HFFc6 (cell line): ENCODE measurements at places on chromosomes 12 and 14.

DNA sequence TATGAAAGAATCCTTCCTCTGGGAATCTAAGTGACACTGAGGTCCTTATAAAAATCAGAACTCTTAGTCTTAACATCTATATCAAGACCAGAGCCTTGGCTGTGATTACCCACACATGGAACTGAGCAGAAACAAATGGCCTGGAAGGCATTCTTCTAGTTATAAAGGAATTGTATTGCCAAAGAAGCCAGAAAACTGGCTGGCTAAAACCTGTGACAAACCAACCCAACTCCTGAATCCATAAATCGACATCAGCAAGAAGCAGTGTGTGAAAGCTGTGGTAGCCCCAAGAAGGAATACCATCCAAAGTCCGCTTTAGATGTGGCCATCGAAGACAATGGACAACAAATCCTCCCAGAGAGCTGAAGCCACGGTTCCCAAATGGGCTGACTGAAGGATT, 97.9 kb upstream of the CCDC91 start:
- no peak for DNase-seq

DNA sequence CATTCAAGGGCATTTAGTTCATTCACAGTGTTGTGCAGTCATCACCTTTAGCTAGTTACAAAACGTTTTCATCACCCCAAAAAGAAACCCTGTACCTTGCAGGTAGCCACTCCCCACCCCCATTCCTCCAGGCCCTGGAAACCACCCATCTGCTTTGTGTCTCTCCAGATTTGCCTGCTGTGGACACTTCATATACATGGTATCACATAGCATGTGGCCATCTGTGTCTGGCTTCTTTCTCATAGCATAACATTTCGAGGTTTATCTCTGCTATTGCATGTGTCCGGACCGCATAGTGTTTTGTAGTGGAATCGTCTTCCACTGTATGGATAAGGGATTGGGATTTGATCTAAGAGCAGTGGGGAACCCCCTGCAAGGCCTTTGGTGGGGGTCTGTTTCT, 143.1 kb downstream of the AACS start:
- no peak for DNase-seq

DNA sequence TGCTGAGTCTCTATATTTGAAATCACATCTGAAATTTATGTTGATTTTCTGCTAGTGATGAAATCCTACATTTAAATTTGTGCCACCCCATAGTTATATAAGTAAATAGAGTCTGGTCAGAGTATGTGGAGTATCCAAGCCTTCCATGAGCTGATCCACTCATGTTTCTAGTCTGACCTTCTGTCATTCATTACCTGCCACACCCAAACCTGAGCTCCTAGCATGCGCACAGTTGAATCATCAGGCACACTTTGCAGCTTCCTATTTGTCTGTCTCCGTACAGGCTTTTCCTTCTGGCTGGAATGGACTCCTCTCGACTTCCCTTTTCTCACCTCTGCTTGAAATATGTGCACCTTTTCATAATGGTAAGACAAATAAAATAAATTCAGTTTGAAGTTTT, 45.3 kb upstream of the LRIG3 start:
- DNase-seq, result no peak

- DNase-seq, result no peak
These were observed 221.2 kb downstream of the RAD51B start for GRCh38 chr14:68040633-68041369.

DNA sequence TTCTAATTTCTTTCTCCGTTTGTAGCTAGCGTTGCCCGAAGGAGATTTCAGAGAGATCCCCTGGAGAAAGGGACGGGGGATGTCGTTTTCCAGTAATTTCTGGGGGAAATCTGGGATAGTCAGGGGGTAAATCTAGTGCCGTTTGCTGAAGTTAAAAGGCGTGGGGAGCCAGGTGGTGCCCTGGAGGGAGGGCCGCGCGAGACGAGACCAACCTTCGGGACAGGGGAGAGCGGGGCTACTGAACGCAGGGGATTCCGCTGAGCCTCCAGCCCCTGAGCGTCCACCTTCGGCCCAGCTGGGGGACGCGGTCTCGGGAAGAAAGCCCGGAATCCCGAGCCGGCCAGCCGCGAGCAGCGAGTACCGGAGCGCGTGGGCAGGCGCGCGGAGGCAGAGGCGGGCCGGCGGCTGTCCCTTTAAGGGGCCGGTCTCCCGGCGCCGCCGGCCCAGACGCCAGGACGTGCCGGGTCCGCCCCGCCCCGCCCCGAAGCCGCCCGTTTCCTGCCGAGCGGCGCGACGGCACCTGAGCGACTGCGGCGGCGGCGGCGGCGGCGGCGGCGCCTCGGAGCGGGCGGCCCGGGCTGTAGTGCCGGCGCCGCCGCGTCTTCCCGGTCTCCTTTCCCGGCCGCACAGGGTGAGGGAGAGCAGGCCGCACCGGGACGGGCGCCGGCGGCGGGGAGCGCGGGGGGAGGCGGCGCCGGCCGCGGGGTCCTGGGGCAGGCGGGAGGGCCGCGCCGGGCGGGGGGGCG, at the start of gene KTN1:
KTN1 (plus strand) TSS at position 484 of the 746 bp plus-strand sequence. CDS start 31,842 bp downstream, outside the sequence.
- DNase-seq, result peak; percentile 49
